NCI-H1694 (cell line): ENCODE measurements at places on chromosomes 7 and 10.

DNA sequence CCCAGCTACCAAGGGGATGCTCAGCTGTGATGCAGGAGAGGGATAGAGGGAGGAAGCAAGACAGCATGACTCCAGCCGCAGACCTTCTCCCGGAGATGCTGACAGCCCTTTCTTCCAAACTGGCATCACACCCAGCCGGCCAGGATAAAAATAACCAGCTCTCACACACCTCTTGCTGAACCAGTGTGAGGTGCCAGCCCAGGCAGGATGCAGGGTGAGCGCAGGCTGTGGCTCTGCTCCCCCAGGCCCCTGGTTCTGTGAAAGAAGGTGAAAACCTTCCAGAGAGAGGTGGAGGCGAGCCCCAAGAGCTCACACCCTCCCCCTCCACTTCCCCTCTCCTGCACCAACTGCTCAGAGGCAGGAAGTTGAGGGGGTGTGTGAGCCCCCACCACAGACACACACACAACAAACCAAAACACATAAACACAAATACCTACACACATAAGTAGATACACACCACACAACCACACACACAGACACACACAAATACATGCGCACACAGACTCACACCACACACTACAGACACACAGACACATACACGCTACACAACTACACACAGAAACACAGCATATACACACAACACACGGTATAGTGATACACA is 4.0 kb downstream of the GPR15LG start:
- no peak for DNase-seq

DNA sequence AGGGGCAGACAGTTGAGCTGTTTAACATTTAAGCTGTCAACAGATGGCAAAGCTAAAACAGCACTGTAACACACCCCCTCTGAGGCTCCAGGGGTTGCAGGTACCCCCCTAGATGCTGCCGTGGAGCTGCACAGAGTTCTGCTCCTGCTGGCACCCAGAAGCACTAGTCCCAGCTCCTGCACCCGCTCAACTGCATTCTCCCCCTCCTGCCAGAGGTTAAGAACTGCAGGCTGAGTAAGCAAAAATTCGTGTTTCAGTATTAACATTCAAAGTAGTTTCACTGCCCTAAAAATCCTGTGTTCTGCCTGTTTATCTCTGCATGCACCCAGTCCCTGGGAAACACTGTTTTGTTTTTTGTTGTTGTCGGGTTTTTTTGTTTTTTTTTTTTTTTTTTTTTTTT is 790.8 kb upstream of the KCND2 start:
- DNase-seq, result no peak

- DNase-seq, result no peak
These were observed 500.5 kb upstream of the LRRN3 start for GRCh38 chr7:110590415-110590814.

DNA sequence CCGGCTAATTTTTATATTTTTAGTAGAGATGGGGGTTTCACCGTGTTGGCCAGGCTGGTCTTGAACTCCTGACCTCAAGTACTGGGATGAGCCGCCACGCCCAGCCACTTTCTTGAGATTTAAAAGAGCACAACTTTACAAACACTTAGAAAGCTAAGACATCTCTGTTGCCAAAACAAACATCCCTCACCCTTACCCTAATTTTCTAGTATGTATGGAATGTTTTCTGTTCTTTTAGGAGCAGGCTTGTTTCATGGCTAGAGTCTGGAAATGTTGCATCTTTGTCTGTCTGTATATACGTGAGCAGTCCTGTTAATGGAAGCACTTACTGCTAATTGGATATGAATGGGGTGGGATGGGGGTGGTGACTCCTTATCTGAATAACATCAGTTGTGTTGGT is 2.9 kb downstream of the OLAH start:
- DNase-seq, result no peak

GRCh38 chr10:119667562-119668328 is 16.6 kb downstream of the BAG3 start:
- DNase-seq, result no peak

GRCh38 chr10:101967713-101968112 is 88.3 kb downstream of the ARMH3 start:
- no peak for DNase-seq

GRCh38 chr7:92717993-92718716 is 118.2 kb downstream of the CDK6 start:
- no peak for DNase-seq

DNA sequence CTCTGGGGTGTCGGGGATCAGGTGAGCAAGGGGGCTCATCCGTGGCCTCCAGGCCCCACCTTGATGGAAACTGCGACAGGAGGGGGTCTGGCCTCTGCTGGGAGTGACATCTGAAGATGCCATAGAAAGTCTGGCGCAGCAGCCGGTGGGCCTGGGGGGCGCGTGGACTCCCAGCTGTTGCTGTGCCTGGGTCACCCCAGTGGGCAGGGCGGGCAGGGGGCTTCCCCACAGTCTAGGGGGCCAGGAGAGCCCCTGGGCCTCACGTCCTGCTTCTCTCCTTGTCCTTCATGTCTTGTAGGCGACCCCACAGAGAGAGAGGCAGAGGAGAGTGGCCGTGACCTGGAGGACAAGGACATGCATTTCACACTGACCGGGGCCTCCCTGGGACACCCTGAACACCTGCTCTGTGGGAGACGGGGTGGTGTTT is 450.5 kb downstream of the DNAJB6 start:
- no peak for DNase-seq

DNA sequence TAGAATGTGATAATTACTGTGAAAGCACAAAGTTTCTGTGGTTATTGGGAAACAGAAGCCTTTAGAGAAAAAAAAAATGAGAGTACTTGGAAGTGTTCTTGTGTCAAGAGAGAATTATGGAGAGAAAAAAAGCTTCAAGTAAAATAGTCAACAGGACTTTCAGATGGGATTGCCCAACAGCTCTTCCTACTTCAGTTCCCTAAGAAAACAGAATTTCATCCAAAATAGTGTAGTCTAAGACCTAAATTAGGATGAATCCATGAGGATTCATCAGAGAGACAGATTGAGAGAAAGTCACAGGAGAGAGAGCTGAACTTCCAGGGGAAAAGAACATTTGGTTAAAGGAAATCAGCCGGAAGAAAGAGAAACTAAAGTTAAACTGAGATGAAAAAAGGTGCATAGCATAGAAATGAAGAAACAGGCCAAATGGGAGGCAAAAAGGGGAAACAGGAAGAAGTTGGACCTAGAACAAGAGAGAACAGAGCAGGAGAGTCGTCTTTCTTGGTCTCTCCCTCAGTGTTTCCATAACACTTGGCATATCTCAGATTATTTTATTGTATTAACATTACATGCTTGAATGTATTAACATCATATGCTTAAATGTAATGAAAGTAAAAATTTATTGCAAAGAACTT is 2.5 kb downstream of the SCIN start:
- no peak for DNase-seq

- DNase-seq, result no peak
These were observed 28.0 kb downstream of the ZFAND4 start for GRCh38 chr10:45644527-45644926.

DNA sequence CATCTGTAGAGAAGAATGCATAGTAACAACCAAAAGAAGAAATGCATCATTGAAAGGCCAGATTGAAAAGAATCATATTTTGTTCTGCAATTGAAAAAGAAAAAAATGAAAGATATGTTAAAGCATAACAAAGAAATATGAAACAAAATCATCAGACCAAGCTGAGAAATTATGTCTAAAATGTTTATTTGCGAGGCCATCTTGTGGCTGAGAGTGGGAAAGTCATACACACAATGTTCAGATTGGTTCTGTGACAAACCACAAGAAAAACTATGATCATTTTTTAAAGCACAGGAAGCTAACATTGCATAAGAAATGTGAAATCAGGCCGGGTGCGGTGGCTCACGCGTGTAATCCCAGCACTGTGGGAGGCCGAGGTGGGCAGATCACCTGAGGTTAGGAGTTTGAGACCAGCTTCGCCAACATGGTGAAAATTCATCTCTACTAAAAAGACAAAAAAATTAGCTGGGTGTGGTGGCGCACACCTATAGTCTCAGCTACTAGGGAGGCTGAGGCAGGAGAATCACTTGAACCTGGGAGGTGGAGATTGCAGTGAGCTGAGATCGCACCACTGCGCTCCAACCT is 36.6 kb downstream of the ABCB5 start:
- DNase-seq, result no peak

DNA sequence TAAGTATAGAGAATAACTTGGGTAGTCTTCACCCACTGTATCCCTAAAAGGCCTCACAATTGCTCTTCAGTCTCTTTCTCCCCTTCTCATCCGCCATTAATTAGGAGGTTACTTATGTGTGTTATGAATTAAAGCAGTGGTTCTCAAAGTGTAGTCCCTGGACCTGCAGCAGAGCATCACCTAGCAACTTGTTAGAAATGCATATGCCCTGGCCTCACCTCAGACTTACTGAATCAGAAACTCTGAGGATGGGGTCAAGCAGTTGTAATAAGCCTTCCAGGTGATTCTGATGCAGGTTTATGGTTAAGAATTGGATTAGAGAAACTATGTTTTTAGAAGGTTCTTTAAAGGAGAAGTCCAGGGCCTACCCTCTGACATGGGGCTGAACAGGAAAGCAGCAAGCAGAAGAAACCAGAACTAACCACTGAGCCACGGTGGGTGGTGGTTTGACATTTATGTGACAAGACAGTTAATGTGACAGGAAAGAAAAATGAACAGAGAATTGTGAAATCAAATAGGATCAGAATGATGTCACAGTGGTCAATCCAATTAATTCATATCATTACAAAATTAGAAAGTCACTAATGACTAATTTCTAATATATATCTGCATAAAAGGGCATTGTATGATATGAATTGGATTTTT is 37.6 kb downstream of the ENTPD1 start:
- DNase-seq, result no peak

DNA sequence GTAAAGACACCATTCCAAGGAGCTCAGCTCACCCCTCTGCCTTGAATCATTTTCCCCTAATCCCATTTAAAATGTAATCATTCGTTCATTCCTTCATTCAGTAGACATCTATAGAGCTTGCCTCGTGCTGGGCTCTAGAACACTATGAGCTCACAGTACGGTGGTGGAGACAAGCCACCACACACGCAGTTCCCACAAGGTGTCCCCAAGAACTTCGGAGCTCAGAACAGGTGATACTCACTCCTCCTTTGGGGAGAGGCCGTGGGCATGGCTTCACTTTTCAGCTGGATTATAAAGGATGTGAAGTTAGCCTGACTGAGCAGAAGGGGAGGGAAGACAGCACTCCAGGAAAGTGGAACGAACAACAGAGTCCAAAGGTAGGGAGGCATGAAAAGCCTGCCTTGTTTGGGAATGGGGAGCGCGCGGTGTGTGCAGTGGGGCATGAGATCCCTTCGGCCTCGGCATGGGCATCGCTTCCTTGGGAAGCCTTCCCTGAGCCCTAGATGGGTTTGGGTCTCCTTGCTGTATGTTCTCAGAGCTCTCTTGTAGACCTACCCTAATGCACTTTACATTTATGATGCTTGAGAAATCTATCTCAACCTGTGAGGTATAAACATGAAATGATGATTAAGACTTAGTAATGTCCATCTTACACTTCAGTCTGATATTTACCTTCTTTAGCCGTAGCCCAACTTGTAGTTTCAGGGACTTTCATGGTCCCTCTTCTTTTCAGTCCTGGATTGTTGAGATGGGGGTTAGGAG is 809 bp upstream of the OGA start:
- DNase-seq, result no peak

DNA sequence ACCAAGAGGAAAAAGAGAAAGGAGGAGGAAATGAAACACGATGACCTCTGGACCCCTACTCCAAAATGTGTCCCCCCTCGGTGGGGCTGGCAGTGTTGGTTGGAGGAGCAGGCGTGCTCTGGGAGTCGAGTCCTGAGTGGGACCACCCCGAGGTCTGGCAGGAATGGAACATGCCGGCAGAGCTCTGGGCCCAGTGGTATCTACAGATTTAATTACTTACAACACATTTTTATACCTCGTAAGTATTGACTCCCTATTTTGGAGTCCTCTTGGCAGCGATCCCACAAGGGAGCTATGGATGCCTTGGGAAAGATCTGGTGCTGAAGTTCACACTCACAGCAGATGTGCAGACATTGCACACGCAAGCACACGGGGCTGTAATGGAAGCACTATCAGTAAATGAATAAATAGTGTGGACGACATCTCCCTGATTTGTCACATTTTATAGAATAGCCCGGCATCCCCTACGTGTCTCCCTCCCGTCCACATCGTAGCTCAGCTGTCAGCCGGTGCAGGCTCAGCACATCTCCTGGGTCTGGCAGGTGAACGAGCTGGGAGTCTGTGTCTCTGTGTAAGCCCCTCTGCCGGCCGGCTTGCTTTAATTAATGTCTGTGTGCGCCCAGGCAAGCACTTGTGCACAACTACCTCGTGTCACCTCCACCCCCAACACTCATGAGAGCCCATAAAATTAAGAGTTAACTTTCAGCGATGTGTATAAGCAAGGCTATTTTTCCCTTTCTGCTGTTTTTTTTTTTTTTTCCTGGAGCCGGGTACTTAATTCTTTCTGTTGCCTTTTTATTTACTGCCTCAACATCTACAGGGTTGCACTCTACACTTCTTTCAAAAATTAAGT is 603.2 kb downstream of the LRMDA start:
- DNase-seq, result no peak

DNA sequence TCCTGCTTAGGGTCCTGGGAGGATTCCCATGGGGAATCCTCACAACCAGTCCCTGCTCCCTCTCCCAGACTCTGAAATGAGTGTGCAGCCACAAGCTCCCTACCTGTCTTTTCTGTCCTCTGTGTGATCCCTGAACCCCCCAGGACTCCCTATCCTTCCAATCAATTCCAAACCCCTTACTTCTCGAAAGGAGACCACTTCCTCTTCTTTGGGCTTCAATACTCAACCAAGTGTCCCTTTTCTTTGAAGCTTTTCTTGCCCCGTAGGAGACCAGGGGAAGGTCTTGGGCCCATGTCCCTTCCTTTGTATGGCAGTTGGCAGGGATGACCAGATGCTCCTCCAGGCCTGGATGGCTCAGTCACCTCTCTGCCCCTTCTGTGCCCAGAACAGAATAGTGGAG is 1.7 kb downstream of the AEBP1 start:
- no peak for DNase-seq
